HFFc6 (cell line): ENCODE measurements at places on chromosomes 5 and 9.

DNA sequence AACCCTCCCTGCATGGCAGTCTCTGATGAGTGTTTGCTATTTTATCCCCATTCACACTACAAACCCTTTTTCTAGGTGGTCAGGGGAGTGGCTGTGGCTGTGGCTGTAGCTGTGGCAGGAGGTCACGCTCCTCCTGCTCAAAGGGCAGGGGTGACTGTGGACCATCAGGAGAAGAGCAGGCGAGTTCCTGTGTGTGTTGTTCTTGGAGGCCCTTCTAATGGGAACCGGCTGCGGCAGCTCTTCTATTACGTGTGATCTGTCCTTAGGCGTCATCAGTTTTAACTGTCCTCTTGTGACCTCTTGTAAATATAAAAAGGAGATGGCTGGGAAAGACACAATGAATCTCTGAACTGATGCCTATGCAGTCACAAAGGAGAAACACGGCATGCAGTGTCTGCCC lies 65.1 kb downstream of the ANKH start:
- H3K27ac ChIP-seq = peak overlapping the region; percentile 93
- H3K36me3 ChIP-seq = peaks cover 5% of the 10 kb centered on the region; the same call in 1 of the 2 replicates

- no peaks in the 10 kb centered on the region for H3K4me1 ChIP-seq
- peaks cover 4% of the 10 kb centered on the region; the same call in 1 of the 2 replicates for H3K27me3 ChIP-seq
- no peak overlapping the region for H3K4me3 ChIP-seq
- H3K27ac ChIP-seq = no peak overlapping the region
Observed at GRCh38 chr5:5800801-5801761, 378.6 kb downstream of the ICE1 start.

GRCh38 chr5:77852514-77853352 lies 76.6 kb upstream of the TBCA start:
- peaks cover 23% of the 10 kb centered on the region for H3K27me3 ChIP-seq
- peak overlapping the region; percentile 75 for H3K4me3 ChIP-seq
- H3K27ac ChIP-seq = no peak overlapping the region
- H3K36me3 ChIP-seq = no peaks in the 10 kb centered on the region; the same call in 1 of the 2 replicates

GRCh38 chr5:118596255-118596654 lies 392.1 kb downstream of the DTWD2 start:
- H3K27me3 ChIP-seq = no peaks in the 10 kb centered on the region
- no peaks in the 10 kb centered on the region for H3K4me1 ChIP-seq
- H3K4me3 ChIP-seq = no peak overlapping the region

- H3K4me3 ChIP-seq = no peak overlapping the region
- DNase-seq = no peak
- H3K36me3 ChIP-seq = no peaks in the 10 kb centered on the region
- H3K27me3 ChIP-seq = no peaks in the 10 kb centered on the region; the same call in 1 of the 2 replicates
Observed at GRCh38 chr5:62814991-62815390, 236.4 kb downstream of the LRRC70 start.

- H3K4me3 ChIP-seq = no peak overlapping the region
- H3K36me3 ChIP-seq = no peaks in the 10 kb centered on the region
- DNase-seq = no peak
Observed at GRCh38 chr9:130423272-130423671, 21.5 kb upstream of the ASS1 start.

DNA sequence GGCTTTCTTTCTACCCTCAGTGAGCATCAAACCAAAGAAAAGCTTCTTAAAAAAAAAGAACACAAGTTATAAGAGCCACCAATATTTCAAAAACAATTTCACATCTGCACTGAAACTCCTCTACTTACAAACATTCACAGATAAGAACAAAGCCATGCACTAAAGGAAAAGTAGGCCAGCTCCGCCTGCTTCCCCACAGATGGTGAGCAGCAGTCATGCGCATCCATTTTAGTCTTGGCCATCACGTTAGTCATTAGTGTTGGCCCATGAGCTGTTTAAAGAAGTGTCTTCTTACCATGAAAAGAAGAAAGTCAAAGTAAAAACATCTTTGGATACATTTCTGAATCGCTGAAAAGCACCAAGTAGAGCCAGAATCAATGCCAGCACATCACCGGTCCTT lies 40.0 kb upstream of the SMIM23 start:
- DNase-seq = no peak
- H3K27ac ChIP-seq = no peak overlapping the region
- peaks cover 5% of the 10 kb centered on the region for H3K27me3 ChIP-seq
- H3K4me3 ChIP-seq = no peak overlapping the region

DNA sequence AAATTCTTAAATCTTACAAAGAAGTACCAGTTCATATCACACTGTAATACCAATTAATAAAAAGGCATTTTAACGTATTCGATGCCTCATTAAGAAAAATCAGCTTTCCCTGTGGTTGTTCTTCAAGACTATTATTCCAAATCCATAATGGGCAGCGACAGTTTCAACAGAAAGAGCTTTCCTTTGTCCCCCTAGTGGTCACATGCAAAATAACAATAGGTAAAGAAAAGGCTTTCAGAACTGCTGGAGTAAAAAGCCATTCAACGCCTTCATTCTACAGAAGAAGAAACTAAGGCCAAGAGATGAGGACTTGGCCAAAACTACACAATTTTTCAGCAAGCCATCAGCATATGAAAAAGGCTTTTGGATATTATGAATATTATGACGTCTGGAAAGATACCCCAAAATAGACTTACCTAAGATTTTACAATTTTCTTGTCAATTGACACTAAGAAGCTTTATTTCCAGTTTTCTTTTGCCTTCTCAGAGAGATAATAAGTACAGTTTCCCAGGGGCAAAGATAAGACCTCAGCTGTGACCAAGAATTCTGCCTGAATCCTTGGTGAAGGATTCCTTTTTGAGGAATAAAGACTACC lies 6.7 kb upstream of the CDH6 start:
- no peak overlapping the region for H3K27ac ChIP-seq
- H3K4me1 ChIP-seq = no peaks in the 10 kb centered on the region
- DNase-seq = peak; percentile 23
